ENCODE measurements at places on chromosomes 11 and 22.

- DNase-seq, result no peak
These were observed 630.2 kb upstream of the CADM1 start for GRCh38 chr11:116134450-116134849.

DNA sequence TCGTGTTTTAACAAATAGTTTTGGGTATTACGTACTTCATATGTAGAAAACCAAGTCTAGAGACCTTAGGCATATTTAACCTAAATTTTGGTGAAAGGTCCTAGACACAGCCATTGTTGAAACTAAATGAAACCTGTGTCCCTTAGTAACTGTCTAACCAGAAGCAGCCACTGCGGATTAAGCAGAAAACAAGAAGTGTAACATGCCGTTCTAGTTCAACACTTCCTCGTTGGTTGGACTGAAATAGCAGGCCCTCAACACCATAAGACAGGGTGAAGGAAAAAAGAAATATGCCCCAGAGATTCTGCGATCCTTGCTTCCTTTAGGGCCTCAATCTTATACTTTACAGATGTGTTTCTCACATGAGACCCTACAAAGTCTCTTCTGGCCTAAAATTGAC, 2.0 kb downstream of the NAA40 start:
- DNase-seq, result no peak

DNA sequence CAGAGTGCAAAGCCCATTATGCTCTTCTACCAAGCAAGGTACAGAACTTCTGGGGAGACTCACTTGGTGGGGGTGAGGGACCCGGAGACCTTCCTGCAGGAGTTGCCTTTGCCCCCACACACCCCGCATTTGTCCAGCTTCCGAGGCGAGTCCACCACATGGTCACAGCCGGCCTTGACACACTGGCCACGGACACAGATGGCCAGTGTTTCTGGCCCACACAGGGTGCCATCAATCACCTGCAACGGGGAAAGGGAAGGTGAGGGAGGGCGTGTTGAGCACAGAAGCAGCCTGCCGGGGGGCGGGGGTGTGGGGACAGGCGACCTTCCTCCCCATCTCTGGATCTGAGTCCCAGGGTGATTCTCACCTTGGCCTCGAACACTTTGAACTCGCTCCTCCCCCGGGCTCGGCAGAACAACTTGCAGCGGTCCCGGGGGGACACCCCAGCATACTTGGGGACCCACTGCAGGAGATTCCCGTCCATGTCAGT, 20.0 kb downstream of the ADAMTS8 start:
- DNase-seq, result no peak

GRCh38 chr22:46576556-46577367, 39.3 kb upstream of the CELSR1 start:
- DNase-seq, result no peak

- no peak for DNase-seq
These were observed 213.9 kb downstream of the SBF2 start for GRCh38 chr11:10080138-10080537.

GRCh38 chr11:122754553-122755322, 83.6 kb upstream of the CRTAM start:
- no peak for DNase-seq

GRCh38 chr22:22408731-22409696, 99.5 kb downstream of the ZNF280B start:
- DNase-seq, result peak; percentile 35

DNA sequence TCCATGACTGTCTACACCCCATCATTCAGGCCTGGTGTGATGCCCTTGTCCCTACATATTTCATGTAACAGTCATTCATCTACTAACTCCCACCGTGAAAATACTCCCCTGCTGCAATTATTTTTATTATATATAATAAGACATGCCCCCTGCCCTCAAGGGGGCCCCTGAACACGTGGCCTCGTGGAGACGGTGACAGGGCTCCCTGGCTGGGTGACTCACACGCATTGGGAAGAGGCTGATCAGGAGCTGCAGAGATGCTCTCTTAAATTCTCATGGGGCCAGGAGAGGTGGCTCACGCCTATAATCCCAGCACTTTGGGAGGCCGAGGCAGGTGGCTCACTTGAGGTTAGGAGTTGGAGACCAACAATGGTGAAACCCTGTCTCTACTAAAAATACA, 88.6 kb downstream of the ST3GAL4 start:
- no peak for DNase-seq

- no peak for DNase-seq
These were observed 414 bp downstream of the JOSD1 start for GRCh38 chr22:38700270-38700788.

- no peak for DNase-seq
These were observed 12.8 kb upstream of the APOBEC3A start for GRCh38 chr22:38944653-38945052.

DNA sequence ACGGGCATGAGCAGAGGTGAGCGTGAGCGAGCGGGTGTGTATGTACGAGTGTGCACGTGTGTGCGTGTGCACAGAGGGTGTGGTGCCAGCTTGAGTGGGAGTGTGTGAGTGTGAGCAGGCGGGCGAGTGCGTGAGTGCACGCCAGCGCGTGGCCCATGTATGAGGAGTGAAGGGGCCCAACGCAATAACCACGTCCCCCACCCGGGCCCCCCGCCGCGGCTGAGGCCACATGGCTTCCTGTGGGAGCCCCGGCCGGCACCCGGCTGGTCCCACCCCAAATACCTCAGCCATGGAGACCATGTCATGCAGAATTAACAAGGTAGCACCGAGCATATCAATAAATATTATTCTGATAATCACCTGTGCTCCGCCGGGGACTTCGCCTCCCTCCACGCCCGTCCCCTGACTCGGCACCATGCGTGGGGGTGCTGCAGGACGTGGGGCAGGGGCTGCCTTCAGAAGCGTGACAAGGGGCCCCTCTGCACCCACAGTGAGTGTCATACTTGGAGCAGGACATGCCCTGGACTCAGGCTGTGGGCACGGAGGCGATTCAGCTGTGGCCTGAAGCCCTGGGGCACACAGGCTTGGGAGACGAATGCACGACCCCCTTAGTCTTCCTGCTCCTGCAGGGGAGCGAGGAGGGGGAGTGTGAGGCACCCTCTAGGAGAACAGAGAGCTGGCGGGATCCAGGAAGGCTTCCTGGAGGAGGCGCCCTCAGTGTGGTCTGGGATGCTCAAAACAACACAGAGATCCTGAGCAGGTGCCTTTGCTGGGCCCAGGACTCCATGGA, 5.6 kb upstream of the TRABD start:
- no peak for DNase-seq

- no peak for DNase-seq
These were observed 351.3 kb downstream of the JRKL start for GRCh38 chr11:96741068-96741467.

DNA sequence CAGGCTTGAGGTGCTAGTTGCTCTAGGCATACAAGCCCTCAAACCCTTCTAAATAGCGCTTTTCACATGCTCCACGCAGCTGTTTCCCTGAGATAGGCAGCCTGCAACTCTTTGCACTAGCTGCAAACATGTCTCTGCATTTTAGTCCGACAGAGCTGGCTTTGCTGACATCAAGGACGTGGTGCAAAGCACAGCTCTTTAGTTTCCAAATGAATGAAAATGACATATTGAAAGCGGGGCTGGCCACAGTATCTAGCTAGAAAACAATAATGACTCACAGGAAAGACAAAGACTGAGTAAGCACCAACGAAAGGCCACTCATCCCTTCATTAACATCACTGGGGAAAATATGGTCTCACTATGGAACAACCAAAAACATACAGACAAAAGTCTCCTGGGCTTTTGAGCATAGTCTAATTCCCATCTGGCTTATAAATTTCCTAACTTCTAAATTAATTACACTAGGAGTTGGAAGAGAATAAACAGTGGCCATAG, 15.3 kb upstream of the ZC3H12C start:
- DNase-seq, result no peak

DNA sequence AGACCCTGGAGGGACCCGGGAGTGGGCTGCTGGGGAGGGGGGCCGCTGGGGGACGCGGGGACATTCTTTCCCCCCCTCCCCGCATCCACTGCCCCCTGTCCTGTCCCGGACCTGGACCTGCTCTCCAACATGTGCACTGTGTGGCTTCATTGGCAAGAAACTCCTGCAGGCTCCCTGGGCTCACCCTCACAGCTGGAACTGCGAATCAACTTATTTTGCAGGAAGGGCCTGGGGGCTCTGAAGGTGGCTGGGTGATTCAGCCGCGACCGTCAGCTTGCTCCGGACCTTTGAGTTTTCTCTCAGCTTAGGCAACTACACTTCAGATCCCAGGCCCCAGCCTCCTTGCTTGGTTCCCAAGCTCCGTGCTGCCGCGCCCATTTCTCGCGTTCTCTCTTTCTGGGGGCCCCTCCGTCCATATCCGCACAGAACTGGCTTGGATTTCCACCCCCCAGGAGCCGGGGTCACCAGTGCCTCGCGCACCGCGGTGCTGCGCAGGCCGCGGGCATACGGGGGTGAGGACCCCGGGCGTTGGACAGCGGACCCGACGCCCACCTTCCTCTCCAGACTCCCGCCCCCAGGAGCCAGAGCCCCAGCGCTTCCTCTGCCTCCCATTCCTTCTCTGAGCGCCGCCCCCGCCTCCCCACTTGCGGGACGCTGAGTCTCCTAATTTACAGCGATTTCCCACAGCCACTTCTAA, 471 bp upstream of the AHNAK start:
- no peak for DNase-seq

DNA sequence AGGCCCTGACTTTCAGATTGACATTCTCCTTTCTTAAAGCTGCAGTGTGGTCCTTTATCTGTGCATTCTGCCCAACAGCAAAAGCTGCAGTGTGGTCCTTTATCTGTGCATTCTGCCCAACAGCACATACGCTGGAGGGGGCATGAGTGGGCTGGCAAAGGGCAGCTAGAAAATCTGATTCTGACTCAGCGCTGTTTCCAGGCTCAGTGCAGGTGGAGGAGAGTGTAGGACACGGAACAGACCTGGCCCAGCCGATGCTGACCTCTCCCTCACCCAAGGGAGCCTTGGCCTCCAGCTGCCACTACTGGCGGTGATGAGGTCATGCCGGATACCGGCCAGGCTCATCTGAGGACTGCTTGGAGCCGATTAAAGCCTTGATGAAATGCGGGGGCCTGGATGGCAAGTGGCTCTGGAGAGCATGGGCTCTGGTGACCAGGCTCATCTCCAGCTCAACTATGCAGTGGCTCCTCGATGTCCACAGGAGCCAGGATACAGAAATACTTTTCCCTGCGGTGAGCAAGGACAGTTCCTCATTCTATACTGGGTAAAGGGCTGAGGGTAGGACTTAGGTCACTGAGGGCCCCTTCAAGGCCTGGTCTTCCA, 84.6 kb downstream of the CLPB start:
- DNase-seq, result no peak

- no peak for DNase-seq
These were observed 87.9 kb downstream of the BCR start for GRCh38 chr22:23268139-23268712.

DNA sequence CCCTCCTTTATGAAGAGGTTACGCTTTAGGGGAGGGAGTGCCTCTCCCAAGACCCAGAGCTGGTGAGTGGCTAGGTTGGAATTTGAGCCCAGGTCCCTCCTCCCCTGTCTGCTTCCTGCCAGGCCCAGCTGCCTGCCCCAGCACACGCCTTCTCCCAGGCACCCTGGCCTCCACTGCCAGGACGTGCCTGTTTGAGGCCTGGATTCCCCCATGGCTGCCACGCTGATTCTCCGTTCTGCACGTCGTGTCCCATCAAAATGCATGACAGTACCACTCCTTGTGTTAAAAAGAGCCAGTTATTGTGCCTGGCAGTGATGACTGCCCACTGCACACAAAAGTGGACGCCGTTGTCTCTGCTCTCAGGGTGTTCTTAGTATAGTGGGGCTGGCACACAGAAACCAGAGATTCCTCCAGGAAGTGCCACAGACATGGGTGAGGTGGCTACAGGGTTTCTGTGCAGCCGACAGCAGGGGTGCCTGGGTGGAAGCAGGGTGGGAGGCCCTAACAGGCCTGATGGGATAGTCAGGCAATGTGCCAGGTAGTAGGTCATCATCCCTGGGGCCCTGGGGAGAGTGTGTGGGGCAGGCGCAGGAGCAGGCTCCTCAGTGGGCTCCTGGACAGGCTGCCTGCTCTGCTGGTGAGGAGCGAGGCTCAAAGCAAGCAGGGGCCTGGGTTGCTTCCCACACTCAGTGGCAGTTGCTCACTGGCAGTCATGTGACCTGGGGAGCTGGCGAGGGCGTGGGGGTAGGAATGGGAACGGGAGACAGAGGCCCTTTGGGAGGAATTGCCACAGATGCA, 24.2 kb downstream of the MED15 start:
- peak; percentile 21 for DNase-seq

DNA sequence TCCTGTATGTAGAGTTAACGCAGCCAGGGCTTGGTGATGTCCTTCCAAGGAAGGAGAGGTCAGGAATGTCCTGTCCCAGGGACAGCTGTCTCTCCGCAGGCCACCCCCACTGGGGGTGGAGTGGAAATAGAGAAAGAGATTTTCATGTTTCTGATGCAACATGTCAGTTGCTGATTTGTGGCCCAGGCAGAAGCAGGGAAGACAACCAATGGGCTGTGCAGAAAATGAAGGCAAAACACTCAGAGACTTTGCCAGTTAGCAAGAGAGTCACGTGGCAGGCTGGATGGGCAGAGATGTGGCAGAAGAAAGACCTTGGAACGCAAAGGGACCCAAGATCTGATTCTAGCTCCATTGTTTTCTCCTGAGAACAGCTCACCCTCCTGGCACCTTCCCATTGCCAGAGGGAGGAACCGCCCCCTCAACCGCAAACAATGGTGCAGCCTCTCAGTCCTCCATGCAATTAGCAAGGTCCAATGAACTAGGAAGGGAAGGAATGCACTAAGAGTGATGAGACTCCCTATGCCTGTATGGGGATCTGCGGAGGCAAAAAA, 71.0 kb downstream of the SYN3 start:
- no peak for DNase-seq

DNA sequence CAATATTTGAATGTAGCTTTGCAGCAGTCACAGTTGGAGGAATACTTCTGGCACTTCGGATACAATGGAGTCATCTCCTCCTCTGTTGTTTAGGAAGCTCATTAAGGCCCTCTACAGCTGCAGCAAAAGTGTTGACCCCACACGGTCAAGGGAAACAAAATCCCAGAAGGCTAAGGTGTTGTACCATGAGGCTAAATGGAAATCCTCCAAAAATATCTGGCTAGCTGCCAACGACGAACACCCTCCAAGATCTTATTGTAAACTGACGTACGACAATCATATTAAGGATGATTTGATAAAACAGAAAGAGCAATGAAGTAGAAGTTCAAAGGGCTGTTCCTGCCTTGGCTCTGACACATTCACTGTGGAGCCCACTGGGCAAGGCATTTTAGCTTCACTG, 4.0 kb downstream of the POGLUT3 start:
- peak; percentile 7 for DNase-seq

DNA sequence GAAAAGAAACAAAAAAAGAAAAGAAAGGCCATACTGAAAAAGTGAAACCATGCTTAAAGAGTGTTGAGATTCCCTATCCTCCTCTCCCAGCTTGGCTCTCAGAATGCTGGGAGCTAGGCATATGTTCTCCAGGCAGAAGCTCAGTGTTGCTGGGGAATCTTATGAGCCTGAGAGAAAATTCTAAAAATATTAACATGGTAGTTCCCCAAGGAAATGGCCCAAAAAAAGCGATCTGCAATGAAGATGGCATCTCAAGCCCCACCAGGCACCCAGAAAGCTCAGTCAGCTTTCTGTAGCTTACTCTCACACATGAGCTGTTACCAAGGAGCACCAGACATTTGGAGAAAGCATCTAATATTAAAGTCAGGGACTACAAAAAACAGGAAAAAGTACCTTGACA, 94.5 kb downstream of the CD44 start:
- no peak for DNase-seq

GRCh38 chr22:17060126-17060525, 24.7 kb upstream of the IL17RA start:
- DNase-seq, result no peak

- DNase-seq, result no peak
These were observed 176.0 kb downstream of the ARHGAP42 start for GRCh38 chr11:100863080-100863581.

All from spinal cord (tissue), 10 donors.